ENCODE measurements at places on chromosomes 2 and 18.

- no peak for DNase-seq
These were observed 21.1 kb downstream of the CASP10 start for GRCh38 chr2:201203916-201204654.

DNA sequence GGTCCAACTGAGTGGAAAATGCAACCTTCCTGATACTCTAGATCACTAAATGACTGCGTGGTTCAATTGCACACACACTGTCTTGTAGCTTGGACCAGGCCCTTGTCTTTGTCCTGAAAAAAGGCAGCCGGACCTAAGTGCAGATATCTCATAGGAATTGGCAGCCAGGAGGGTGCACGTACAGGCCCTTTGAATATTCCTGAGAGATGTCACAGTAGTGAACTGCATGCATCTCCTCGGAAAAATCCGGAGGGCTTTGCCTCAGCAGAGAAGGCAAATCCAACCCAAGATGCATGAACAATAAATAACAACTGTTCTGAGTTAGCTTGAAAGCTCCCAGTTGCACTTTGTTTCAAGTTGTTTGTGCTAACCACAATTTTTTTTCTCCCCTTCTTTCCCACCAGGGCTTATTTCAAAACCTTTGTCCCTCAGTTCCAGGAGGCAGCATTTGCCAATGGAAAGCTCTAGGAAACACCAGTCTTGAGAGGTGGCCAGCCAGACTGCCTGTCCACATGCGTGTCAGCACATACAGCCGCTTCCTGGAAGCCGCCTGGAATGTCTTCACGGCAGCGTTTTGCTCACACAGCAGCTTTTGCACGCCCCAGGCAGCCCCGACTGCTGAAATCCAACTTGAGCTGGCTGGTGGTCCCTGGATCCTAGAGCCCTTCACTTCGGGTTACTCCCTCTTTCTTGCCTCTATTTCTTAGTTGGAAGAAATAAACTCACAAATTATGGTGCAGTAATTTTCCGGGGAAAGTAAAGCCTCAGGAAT, 54.4 kb upstream of the FOSL2 start:
- no peak for DNase-seq

- DNase-seq = no peak
These were observed 477.0 kb downstream of the RNF144A start for GRCh38 chr2:7394195-7394594.

- no peak for DNase-seq
These were observed 165.8 kb upstream of the TCF4 start for GRCh38 chr18:55753643-55754263.

DNA sequence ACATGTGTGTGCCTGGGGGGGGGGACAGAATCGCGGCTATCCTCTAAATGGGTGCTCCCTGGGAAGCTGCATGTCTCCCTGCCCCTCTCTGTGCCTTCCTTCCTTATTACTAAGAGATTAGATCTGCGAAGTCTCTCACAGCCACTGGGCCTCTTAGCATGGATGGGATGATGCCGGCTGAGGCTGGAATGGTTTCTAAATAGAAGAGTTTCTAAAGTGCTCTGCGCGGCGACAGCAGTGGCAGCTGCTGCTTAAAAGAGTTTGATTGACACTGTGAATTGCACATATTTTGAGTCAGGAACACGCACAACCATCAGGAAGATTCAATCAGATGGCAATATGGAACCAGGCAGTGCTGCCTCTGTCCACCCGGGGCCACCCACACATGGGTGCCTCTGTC, 163.8 kb downstream of the CLIP4 start:
- no peak for DNase-seq

GRCh38 chr2:167049659-167050058, 161.4 kb downstream of the XIRP2 start:
- no peak for DNase-seq

DNA sequence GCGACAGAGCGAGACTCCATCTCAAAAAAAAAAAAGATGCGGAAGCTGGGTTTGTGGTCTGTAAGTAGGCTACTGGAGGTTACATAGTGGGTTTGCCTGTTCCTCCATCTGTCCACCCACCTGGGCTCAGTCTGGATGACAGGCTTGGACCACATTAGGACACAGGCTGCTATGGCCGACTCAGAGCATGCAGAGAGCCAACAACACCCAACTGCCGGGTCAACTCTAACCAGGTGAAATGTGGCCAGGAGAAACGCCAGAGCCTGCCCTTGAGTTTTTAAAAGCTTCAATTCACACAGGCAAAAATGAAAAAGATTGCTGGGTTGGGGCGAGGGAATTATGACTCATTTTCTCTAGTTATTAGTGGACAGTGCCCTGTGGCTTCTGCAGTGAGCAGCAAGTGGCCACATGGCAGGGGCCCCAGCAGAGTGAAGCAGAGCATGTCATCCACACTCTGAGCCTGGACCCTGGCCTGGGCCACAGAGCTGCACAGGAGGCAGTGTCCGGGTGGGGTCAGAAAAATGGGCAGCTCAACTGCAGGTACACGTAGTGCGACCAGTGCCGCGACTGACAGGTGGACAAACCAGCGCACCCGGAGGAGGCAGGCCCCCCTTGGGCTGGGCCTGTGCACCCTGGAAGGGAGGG, 67.4 kb downstream of the BIN1 start:
- no peak for DNase-seq

DNA sequence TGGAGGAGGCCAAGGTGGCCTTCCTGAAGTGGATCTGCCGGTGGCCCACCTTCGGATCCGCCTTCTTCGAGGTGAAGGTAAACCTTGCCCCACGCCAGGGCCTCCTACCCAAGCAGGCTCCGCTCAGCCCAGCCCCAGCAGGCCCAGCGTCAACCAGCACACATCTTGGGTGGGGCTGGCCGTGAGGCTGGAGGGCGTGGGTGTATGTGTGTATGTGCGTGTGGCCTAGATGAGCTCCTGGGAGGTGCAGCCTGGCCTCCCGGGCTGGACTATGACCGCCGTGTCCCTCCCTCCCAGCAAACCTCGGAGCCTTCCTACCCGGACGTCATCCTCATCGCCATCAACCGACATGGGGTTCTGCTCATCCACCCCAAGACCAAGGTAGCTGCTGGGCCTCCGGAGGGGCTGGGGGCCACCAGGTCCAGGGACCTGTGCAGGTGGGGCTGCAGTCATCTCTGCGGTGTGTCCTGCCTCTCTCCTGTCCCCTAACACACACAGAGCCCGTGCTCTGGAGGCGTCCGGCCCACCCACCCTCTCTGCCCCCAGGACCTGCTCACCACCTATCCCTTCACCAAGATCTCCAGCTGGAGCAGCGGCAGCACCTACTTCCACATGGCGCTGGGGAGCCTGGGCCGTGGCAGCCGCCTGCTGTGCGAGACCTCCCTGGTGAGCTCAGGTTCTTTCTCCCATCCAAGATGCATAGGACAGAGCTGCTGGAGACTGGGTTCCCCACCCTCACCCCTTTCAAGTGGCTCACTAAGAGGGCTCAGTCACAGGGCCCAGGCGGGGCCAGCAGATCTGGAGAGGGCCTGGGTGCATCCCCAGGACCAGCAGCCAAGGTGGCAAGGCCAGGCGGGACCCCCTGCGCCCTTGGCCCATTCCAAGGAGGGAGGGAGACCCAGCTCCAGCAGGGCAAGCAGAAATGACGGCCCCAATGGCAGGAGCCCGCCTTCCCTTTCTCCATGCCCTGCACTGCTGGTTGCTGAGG, 9.4 kb upstream of the GPR17 start:
- DNase-seq = no peak

GRCh38 chr2:25881764-25882163, 3.5 kb upstream of the ASXL2 start:
- no peak for DNase-seq

DNA sequence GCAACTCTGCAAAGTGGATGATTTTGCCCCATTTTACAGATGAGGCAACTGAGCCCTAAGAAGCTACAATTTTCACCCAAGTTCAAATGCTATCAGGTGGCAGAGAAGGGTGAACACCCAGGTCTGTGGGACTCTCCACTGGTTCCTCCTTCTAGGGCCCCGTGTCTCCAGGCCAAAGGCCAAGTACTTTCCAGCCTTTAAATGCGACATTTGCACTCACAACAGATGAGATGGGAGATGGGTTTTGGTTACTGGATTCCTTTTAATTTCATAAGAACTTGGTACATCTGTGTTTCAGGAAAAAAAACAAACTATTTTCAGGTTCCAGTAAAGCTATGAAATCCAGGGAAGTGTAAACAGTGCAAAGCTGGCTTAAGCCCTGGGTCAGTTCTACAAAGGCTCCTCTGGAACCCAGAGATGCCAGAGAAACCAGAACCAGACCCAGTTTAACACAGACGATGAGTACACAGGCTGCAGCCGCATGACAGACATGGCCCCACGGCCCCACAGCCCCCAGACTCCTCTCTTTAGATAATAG, 361.7 kb downstream of the ANAPC1 start:
- DNase-seq = no peak

DNA sequence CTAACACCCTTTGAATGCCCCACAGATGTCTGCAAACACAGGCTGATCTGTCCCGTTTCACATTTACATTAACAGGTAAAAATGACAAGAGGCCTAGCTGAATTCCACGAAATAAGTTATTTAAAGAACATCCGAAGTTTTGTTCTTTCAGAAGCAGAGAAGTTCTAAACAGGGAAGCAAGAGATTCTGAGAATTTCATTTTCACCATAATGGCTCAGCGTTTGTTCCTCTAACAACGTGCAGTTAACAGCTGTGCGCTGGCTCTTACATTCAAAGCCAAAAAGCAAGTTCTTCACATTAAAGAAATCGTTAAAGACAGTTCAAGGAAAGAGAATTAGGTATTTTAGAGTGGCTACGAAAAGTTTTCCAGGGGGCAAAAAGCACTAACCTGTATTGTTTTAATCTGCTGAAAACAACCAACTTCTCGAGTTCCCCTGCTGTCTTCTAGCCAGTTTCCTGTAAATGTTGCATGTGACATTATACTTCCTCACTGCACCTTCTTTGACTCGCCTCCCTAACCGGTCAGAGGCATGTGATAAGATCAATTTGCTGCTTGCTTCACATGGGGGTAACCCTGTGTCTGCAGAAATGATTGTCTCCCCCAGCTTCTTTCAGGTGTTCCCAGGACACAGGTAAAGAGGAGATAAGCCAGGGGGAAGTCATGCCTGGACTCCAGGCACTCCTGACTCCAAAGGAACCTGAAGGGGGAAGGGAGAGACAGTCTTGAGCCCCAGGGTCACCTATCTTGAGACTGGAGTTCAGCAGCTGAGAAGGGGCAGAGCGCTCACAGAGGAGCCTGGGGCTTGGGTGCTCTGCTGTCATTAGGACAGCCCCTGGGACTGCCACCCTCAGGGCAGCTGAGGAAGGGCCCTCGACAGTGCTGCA, 36.8 kb upstream of the WIPF1 start:
- DNase-seq = no peak

- DNase-seq = no peak
These were observed 21.0 kb upstream of the CDKL4 start for GRCh38 chr2:39264733-39265132.

DNA sequence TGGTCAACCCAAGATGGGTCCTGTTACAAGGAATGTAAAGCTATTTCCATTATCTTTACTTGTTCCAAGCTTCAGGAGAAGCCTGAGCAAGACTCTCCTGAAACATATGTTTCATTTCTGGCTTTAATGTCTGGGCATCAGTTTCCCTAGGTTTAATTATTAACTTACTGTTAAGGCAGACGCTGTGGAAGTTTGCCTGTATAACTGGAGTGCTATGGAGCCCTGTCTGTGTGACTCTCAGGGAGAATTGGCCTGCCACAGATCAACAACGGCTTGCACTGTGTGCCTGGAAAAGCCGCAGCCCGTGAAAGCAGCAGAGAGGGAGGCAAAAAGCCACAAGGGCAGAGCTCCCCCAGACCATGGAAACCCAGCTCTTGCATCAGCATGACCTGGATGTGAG, 22.1 kb upstream of the LONRF2 start:
- no peak for DNase-seq

- no peak for DNase-seq
These were observed 8.4 kb downstream of the GBX2 start for GRCh38 chr2:236159778-236160170.

- no peak for DNase-seq
These were observed 324.3 kb upstream of the KLHL14 start for GRCh38 chr18:33097126-33097525.

Data from NCI-H2081 treated with DMSO at 0.1 percent for 48 hours (cell line).